PC-9 (cell line): ENCODE measurements at places on chromosomes 2 and 18. TPM values are rescaled to one million over a fixed set of nuclear protein-coding genes. Genes with fewer than 3 reads are reported as not detected.

The SNTG2 gene
- total RNA-seq, result not detected in 2 replicates

The EIF4E2 gene
- total RNA-seq, result 69.3 and 69.6 TPM in 2 replicates

The REEP1 gene
- total RNA-seq, result 0.25 and 0.31 TPM in 2 replicates

The DAPL1 gene
- total RNA-seq, result not detected in 2 replicates

The ANKRD36B gene
- total RNA-seq, result 26.2 and 34.0 TPM in 2 replicates

The LCT gene
- total RNA-seq, result not detected in 2 replicates

The SIX2 gene
- 10.2 and 11.9 TPM in 2 replicates for total RNA-seq

GRCh38 chr18:77130229-77131099 lies 2.1 kb downstream of the MBP start:
- DNase-seq, result no peak

GRCh38 chr18:41073372-41073954 lies 881.6 kb upstream of the PIK3C3 start:
- no peak for DNase-seq

- DNase-seq, result no peak
These were observed 101.1 kb downstream of the AGAP1 start for GRCh38 chr2:235594964-235595363.

DNA sequence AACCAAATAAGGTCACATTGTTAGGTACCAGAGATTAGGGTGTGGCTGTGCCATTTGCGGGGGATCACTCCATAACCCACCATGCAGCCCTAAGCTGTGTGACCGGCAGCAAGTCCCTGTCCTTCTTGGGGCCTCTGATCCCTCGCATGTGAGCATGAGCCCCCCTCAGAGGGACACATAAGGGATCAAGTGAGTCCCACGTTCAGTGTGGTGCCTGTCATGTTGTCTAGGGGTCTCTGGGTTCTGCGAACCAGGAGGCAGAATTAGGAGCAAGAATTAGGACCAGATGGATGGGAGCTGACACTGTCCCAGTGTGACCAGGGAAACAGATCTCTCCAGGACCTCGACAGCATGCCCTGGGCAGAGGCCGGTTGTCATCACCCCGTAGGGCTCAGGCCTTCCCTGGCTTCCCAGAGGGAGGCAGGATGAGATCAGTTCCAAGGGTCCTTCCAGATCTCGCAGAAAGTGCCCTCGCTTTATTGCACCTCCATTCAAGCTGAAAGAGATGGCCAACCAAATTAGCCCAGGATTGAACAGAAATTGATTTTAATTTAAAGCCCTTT lies 113.2 kb upstream of the OTOS start:
- DNase-seq, result no peak

DNA sequence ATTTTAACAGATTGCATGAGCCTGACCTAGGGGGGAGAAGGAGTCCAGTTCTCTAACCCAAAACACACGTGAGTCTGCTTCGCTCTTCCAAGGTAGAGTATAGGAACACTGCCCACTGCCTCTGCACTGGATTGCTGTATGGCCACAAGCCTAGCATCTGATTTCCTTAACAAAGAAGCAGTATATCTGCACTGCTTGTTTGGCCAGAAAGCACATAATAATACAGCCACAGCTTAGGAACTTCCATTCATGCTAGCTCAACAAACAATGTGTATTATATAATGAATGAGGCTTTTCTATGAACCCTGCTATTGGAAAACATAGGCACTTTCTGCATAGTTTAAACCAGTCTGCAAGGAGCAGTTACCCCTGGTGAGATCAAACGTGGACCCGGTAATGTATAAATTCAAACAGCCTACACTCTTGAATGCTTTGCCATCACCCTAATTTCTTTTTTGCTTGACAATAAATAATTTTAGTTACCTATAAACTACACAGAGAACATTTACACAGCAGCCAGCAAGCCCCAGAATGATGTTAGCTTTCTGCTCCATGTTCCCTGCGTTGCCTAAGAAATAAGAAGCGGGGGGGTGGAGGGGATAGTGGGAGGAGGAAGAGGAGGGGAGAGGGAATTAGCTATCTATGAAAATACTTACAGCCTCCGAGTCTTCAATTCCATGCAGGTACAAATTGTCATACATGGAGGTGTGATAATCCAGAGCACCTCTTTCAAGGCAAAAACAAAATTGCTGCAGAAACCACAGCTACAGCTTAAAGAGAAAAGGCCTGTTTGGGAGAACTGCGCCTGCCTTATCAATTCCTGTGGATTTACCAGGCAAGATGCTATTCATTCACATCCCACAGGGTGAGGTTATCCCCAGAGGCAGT lies 125.6 kb downstream of the CACNB4 start:
- no peak for DNase-seq

DNA sequence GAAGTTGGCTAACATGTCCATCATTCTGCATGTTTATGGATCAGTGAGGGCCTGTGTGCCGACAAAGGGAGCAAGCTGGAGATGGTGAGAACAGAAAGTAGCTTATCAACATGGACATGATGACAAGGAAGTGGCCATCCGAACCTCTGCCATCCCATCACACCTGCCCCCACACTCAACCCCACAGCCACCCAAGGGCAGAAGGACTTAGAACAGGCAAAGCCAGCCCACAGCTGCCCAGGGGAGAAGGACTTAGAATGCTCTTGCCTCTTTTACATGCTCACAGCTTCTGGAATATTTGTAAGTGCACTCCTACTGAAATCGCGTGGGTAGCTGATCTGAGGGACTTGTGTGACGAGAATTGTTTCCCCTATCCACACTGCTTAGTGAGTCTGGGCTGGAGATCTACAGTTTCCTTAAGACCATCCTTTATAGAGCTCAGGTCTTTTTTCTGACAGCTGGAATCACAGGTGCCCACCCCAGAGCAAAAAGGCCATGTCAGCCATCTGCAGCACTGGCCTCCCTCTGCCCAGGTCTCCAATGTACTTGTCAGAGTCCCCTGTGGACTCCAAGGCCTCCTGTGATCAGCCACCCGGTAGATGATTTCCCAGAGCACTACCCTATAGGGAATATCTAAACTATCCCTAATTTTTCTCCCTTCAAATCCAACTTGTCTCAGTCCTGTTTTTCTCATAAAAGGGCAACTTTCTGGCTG lies 154.1 kb downstream of the SMAD7 start:
- no peak for DNase-seq

- peak; percentile 89 for DNase-seq
These were observed 997 bp upstream of the TGIF1 start for GRCh38 chr18:3448838-3449511.

DNA sequence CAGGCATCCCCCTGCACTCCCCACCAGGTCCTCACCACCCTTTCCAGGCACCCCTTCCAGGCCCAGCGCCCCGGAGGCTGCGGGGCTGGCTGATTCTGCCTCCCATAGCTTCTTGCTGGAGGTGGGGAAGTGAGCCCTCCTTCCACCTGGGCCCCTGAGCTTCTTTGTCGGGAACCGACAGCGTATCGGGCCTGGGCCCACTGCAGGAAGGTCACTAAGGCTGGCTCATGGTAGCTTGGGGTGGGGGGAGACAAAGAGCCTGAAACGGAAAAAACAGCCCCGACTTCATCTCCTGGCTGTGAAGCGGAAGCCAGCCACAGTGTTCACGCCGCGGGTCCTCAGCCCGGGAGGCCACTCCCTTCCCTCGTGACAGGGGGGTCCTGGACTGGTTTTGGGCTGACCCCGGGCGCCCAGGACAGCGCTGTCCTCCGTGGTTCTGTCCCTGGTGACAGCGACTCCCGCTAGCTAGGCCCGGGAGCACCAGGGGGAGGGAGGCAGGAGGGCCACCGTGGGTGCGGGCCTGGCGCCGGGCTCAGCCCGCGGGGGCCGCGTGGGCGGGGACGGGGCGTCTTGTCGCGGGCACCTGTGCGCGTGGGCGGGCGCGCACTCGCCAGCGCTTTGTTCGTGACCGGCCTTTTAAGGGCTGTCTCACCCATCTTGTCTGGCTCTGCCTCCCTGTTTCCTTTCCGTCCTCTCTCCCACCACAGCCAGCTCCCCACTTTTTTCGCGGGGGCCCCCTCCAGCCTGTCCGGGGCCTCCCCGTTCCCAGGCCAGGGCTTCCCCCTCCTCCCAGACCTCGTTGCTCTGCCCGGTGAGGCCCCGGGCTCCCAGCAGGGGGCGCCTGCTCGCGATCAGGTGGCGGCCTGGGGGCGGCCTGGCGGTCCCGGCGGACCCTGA lies 64.9 kb downstream of the DNMT3A start:
- no peak for DNase-seq

DNA sequence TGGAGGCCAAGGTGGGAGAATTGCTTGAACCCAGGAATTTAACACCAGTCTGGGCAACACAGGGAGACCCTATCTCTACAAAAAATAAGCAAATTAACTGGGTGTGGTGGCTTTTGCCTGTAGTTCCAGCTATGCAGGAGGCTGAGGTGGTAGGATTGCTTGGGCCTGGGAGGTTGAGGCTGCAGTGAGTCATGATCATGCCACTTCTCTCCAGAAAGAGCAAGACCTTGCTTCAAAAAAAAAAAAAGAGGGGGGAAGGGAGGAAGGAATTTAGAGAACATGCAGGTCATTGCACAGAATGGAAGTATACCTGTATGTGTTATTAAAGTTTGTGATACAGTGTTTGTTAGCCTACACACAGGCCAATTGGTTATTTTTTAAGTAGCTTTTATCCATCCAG lies 25.8 kb downstream of the PKP4 start:
- no peak for DNase-seq

GRCh38 chr18:5334456-5335075 lies 39.0 kb upstream of the ZBTB14 start:
- DNase-seq, result no peak

- peak; percentile 62 for DNase-seq
These were observed 52.1 kb upstream of the CTIF start for GRCh38 chr18:48486754-48487153.

DNA sequence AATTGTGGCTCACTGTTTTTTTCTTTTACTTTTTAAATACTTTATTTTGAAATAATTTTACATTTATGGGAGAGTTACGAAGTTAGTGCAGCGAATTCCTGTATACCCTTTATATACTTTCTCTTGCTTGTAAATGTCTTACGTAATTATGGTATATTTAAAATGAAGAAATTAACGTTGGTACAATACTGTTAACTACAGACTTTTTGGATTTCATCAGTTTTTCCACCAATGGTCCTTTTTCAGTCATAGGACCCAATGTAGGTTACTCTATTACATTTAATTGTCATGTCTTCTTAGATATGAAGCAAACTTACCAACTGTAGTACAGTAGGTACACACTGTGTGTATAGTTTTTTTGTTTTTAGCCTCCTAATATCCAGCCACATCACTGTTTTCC lies 76.3 kb downstream of the BOLA3 start:
- DNase-seq, result no peak

GRCh38 chr2:182915369-182916326 lies 49.2 kb upstream of the FRZB start:
- DNase-seq, result peak; percentile 83
